ENCODE measurements at places on chromosomes 7 and 10.

GRCh38 chr10:51724038-51724437 lies 24.6 kb upstream of the CSTF2T start:
- no peak for DNase-seq

- DNase-seq, result no peak
Measured at GRCh38 chr7:7567898-7568531, 1.3 kb downstream of the MIOS start.

GRCh38 chr10:75569506-75569905 lies 138.1 kb downstream of the LRMDA start:
- DNase-seq, result no peak

GRCh38 chr7:2076649-2077064 lies 156.1 kb downstream of the MAD1L1 start:
- DNase-seq, result no peak

- no peak for DNase-seq
Measured at GRCh38 chr10:75335191-75335590, 66.4 kb downstream of the ZNF503 start.

DNA sequence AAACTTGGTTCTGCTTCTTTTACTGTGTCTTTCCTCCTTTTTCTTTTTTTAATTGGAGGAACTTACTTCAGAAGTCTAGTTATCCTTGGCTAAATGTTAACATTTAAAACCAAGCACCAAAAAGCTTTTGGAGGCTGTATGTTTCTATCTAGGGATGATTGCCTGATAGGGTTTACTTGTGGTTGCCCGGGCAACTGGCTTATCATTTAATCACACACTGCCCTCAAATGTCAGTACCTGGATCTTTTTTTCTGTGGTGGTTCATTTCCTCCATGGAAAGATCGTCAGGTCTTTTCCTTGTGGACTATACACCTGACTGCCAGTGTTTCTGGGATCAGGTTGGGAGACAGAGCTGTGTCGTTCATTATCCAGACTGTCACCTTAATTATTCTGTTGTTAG lies 173.2 kb downstream of the WNT2 start:
- no peak for DNase-seq

DNA sequence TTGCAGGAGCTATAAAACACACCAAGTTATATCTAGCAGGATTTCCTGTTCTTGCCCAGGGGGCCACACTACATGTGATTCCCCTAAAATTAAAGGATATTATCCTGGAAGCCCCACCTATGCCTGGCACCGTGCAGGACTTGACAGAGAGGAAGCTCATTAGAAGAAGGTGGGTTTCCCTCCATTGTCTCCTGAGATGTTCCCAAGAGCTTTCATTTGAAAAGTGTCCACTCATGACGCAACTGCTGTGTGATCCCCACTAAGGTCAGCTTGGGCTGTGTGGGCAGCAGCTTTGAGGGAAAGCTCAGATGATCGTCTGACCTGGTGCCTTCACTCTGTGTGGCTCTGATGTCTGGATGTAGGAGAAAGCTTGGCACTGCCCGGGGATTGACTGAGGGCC lies 53.5 kb downstream of the RAMP3 start:
- no peak for DNase-seq

DNA sequence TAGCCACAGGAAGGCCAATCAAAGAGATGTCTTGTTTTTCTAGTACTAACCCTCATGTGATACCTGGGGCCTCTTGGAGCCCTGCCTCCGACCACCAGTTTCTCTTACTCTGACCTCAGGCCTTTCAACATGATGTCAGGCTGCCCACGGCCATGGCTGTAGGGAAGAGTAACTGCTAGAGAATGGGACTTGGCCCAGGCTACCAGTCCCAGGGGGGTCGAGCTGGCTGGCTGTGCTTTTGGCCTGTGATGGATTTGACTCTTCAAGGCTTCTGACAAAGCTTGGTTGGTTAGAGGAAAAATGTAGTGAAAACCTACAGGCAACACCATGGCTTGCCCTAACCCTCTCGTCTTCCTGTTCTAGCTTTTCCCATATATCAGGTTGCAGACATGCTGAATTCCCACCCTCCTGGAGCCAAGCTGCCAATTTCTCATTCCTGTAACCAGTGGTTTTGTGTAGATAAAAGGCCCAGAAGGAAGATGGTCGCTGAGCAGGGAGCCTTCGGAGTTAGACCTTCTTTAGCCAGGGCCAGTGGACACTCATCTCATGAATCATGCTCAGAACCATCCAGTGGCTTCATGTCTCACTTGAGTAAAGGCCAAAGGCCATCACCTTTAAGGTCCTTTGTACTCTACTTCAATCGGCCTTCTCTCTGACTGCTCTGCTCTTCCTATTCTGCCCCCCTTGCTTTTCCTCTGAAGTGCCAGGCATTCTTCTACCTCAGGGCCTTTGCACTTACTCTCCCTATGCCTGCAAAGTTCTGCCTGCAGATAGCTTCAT lies 19.7 kb downstream of the SUFU start:
- no peak for DNase-seq

DNA sequence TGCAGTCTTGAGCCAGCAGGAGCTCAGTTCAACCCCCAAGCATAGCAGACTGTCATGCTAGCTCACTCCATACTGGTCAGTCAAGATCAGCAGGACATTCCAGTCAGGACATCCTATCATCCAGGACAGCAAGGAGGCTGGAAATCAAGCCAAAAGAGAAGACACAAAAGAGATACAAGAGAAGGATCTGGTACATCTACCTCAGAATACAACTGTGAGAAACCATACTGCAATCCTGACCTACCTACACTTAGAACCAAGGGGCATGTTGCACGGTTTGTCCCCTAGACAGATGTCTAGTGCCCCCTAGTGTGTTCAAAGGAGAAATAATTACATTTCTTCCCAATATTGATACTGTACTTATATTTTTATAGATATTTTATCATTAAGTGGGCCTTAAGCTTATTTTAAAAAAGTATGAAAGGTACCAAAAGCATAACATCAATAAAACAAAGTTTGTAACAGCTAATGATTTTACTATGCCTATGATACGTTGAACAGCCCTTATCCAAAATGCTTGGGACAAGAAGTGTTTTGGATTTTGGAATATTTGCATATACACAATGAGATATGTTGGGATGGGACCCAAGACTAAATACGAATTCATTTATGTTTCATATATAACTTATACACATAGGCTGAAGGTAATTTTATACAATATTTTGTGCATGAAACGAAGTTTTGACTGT lies 26.7 kb downstream of the ERCC6 start:
- DNase-seq, result no peak

DNA sequence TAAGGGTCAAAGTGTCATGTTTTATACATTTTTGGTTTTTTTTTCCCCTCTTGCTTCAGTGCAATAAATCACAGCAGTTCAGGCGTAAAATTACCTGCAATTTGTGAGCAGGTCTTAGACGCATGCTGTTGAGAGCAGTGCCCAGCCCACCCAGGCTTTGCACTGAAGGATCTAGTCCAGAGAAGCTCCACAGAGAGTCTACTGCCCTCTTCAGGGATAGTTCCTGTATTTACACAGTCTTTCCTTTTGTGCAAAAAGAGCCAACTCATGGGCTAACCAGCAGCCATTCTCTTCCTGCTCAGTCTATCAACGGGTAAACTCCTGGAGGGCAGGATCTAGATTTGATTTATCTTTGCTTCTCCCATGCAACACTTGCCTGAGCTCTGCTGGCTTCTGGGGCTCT lies 82.2 kb upstream of the NAMPT start:
- no peak for DNase-seq

DNA sequence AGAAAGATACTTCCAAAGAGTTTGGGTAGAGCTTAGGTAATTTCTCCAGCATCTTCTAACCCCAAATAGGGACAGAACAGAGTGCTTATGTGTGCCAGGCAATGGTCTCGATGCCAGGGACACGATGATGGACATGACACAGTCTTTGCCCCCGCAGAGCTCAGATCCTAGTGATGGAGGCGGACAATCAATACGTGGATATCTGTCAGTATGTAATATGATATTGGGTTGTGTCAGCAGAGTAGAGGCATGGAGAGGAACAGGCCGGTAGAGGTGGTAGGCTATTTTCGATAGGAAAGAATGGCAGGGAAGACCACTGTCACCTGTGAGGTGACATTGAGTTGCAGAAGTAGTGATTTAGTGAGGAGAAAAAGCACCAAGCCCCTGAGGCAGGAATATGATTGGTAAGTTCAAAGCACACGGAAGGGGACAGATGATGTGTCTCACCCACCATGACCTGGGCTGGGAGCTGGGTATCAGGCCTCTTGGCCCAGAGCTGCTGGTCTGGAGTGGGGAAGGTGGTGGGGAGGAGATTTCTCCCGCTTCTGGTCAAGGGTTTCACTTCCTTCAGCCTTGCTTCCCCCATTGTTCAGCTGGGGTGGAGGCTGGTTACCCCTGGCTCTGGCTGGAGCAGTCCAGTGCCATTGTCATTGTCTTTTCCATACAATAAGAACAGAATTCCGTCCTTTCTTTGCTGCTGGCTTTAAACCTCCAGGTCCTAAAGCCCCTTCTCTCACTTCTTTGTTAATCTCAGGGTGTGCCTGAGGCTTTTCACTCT lies 36.0 kb upstream of the SRGN start:
- DNase-seq, result no peak

- no peak for DNase-seq
Measured at GRCh38 chr10:77032188-77032570, 605.4 kb downstream of the KCNMA1 start.

- DNase-seq, result no peak
Measured at GRCh38 chr10:122468307-122468925, 7.1 kb downstream of the HTRA1 start.

- DNase-seq, result no peak
Measured at GRCh38 chr7:106064316-106064715, 47.8 kb downstream of the SYPL1 start.
